Glomerular endothelial cell (primary cell): ENCODE measurements at places on chromosomes 12 and 14.
A peak's percentile ranks its signal among the peaks of the same experiment; 100 is the strongest.

DNA sequence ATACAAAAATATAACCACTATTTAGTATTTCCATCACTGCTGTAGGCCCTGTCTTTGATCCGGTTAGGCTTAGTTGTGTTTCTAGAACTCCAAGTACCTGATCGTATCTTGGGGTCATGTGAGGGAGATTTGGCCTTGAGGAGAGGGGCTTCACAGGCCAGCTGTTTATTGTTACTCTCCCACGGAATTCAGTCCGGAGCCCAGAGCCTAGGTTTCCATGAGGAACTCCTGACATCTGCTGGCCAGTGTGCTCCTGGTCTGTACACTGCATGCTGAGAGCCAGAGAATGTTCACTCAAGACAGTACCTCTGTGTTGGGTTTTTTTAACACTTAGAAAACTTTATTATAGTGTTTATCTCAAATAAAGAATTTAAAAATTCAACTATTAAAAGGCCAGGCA lies 341.0 kb upstream of the TMEM132C start:
- no peak for DNase-seq

DNA sequence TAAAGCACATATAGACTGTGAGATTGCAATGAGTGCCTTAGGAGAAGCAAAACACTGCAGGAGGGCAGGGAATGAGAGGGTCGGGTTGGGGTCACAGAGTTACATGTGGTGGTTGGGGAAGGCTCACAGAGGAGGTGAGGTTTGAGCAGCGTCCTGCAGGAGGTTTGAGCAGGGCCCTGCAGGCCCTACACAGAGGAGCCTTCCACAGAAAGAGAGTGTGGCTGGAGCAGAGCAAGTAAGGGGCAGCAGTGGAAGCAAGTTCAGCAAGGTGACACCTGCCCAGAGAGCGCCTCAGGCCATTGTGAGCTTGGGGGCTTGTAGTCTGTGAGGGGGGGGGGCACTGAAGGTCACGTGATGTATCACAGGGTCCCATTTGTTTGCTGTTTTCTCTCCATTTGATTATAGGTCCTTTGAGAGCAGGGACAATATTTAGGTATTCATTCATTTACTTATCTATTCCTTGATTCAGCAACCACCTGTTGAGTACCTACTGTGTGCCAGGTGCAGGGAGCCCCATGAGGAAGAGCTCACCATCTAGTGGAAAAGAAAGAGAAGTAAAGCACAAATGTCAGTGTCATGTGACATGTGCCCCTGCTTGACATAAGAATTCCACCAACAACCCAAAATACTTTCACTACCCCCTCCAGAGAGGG lies 56.6 kb downstream of the GALNT16 start:
- DNase-seq = no peak

- DNase-seq = no peak
These were observed 11.9 kb downstream of the MYH6 start for GRCh38 chr14:23396126-23396525.

DNA sequence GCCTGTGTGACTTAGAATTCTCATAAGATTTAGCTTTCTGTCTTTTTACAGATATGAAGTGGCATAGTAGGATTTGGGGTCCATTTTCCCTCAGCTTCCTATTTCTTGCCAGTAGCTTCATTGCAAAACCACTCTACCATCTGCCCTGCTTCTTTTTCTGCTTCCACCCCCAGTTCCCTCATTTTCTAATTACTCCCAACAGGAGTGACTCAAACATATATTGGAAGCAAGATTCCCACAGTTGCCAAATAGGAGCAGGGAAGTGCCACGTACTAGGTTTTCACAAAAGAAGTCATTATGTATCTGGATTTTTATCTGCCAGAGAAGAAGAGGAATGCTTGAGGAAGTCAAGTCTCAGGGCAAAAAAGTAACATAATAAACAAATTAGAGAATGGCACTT lies 64.1 kb downstream of the ANO4 start:
- no peak for DNase-seq

DNA sequence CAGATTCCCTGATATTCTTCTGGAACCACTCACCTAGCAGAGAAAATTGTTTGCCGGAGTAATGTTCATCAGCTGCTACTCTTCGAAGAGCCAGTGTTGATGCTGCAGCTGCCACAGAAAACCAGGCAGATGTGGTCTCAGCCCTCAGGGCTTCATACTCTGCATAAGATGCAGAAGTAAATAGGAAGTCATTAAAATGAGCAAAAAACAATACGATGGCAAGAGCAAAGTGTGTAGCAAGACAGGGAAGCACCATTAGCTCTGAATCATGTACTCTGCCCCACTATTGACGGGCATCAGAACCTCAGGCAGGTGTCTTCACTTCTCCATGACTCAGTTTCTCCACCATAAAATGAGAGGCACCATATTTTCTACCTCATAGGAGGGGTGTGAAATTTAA lies 991.6 kb upstream of the TMEM132C start:
- DNase-seq = no peak

DNA sequence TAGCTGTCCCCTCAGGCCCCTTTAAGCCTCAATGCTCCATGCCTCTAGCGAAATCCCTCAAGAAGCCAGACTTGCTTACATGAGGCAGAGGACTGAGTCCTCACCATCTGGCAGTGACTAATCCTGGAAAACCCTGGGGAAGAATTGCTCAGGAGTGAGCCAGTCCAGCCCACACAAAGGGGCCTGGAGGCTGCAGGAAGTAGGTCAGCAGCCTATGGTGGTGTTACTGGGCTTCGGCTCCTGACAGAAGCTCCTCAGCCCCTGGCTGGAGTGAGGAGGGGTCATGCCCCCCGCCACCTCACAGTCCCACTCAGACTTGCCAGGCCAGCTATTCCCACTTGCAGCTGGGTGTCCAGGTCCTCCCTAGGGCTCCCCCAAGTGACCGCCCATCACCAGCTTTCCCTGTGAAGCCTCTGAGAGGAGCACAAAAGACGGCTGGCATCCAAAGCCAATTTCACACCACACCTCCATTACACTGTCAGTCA lies 250.5 kb downstream of the DPF3 start:
- peak; percentile 88 for DNase-seq

DNA sequence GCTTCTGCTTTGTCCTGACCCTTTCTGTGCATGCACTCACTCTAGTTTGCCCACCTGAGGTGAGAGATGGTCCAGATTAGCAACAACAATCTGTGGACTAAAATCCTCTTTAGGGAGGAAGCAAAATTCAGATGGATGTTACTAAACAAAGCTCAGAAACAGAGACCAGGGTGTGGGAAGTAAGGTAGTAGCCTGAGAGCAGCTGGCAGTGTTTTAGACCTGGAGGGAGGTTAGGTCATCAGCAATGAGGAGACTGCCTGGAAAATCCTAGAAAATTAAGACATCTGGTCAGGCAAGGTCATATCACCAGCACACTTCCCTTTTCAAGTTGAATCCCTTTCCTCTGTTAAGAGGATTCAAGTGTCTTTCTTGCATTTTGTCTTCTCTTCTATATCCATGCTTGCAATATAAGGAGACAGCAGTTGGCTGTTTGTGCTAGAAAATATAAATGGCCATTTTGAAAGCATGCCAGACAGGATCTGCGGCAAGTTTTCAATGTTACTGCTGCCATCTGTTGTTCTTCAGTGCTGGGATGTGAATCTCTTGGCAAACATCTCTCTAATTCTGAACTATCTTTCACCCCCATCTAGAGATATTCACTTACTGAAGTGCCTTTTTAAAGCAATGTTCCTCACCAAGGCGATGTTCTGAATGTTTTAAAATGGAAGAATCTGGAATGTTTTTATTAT lies 266.4 kb downstream of the NAV3 start:
- DNase-seq = no peak

DNA sequence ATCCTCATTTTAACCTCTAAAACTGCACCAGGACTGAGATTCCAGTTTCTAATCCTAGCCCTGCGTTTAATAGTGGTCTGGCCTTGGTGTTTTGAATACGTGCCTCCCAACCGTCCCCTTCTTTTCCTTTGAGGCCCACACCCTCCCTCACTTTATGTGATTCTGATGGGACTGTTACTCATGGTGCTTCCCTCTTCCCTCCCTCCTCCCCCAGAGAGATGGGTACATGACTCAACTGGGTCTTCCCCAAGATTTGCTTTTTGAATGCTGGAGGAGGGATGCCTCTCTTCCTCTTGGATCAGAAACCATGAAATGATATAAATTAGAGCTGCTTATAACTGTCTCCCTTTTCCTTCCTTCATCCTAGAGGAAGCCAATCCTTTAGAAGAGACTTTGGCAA lies 8.2 kb upstream of the PPP2R5E start:
- DNase-seq = no peak

- DNase-seq = no peak
These were observed 77.5 kb downstream of the COX16 start for GRCh38 chr14:70281939-70282338.

DNA sequence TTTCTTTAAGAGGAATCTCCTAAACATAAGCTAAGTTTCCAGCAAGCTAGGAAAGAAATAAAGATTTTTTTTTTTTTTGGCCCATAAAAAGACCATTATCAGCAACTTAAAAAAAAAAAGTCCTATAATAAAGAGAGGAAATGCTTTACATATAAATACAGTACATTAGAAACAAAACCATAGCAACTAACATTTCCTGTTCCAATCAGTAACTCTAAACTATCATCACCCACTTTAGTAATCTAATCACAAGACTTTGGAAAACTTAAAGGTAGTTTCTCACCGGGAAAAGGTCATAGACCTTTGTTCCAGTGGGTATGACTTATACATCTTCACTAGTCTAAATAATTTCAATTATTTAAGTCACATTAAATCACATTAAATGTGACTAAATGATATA lies 11.1 kb downstream of the SPTSSA start:
- DNase-seq = no peak

DNA sequence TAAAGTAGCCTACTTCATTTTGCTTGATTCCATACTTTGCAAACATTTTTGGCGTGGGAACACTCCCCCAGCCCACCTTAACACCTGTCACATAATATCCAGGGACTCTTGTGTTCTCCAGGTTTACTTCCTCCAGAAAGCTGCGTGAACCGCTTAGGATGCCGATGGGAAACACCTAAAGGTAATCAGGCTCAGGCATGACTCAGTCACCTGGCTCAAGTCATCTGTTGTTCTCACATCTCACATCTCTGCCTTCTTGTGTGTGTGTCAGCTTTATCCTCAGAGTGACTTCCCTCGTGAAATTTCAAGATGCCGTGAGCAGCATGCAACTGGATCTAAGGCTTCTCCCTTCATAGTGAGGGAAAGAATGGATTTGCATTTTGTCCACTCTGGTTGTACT lies 48.1 kb upstream of the DUSP6 start:
- DNase-seq = no peak

DNA sequence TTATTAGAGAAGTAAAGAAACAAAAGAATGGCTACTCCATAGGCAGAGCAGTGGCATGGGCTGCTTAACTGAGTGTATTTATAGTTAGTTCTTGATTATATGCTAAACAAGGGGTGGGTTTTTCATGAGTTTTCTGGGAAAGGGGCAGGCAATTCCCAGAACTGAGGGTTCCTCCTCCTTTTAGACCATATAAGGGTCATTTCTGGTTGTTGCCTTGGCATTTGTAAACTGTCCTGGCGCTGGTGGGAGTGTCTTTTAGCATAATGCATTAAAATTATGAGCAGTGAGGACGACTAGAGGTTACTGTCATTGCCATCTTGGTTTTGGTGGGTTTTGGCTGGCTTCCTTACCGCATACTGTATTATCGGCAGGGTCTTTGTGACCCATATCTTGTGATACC lies 40.1 kb downstream of the CCDC60 start:
- no peak for DNase-seq

- no peak for DNase-seq
These were observed 21.0 kb downstream of the PIGH start for GRCh38 chr14:67579040-67579439.

- DNase-seq = no peak
These were observed 1372.1 kb upstream of the SEL1L start for GRCh38 chr14:82905762-82906161.

- no peak for DNase-seq
These were observed 4.6 kb upstream of the SELPLG start for GRCh38 chr12:108638141-108638827.

DNA sequence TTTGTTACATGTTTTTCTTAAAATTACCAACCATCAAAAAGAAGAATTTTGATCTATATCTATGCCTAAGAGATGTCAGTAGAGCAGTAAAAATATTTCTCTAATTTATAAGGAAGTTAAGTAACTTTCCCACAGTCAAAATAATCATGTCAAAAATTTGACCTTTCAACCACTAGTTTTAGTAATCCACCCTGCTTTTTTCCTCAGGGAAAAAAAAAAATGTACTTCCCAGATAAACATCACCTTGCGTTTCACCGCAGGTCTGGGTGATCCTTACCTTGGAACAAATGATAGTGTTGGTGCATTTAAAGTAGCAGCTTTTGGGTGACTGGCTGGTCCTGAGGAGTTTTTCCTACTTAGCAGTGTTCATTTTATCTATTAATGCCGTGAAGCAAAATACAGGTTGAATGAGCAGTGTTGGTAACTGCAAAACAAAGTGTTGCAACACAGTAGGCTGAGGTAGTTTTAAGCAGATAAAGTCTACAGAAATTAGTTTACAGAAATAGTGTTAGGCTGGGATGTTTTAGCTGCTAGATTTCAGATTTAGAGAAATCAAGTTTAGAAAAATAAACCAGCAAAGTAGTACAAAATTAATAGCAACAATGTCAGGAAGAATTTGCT lies 137.2 kb upstream of the DNM1L start:
- no peak for DNase-seq

DNA sequence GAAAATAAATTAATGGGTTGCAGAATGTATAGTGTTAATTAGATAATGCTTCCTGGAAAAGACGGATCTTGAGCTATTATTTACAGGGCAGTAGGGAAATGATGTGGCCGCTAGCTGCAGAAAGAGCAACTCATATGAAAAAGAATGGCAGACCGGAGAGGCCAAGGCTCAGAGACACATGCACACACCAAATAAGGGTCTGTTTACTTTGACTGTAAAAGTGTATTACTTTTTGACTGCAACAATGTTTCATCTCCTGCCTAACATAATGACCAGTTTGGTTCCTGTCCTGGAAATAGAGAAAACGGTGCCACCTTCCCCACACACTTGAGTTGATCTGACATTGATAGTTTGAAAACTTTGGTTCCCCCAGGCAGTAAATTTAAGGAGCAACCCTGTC lies 290.9 kb downstream of the CACNA1C start:
- DNase-seq = no peak
